Umbilical cord (tissue), 2 donors: ENCODE measurements at places on chromosomes 4 and X. TPM values are rescaled to one million over a fixed set of nuclear protein-coding genes. Genes with fewer than 3 reads are reported as not detected.

ETDA gene
- total RNA-seq, result not detected

AKAP4 gene
- total RNA-seq, result 0.24 TPM

RASGEF1B gene
- total RNA-seq, result 17.1 TPM

ASB9 gene
- not detected for total RNA-seq

CCDC149 gene
- 17.8 TPM for total RNA-seq

BEND2 gene
- 1.9 TPM for total RNA-seq

IL1RAPL1 gene
- 0.24 TPM for total RNA-seq

RAB33A gene
- total RNA-seq, result 18.8 TPM

SRPK3 gene
- not detected for total RNA-seq

IL9R gene
- total RNA-seq, result 4.3 TPM

CLDN34 gene
- not detected for total RNA-seq

KIT gene
- total RNA-seq, result 6.3 TPM

FAT1 gene
- 242 TPM for total RNA-seq

SCRG1 gene
- 15.2 TPM for total RNA-seq
